ENCODE measurements at places on chromosomes 1 and 21.

- DNase-seq = peak; percentile 64
Measured at GRCh38 chr1:32201011-32201855, 838 bp downstream of the CCDC28B start.

DNA sequence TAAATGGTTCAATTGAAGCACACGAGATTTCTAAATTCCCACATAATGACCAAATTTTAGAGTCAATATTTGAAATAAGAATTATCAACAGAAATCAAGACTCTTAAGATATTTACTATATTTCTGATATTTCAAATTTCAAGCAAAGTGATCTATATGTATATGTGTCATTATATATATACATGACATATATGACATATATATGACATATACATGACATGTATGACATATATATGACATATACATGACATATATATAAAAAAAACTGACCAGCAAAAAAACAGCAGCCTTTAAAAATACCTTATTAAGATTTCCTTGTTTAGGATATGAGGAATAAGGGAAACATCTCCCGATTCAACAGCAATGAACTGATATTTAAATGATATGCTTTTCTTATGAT lies 266.2 kb downstream of the FAF1 start:
- no peak for DNase-seq

GRCh38 chr21:25537174-25537573 lies 70.1 kb downstream of the MRPL39 start:
- DNase-seq = no peak

DNA sequence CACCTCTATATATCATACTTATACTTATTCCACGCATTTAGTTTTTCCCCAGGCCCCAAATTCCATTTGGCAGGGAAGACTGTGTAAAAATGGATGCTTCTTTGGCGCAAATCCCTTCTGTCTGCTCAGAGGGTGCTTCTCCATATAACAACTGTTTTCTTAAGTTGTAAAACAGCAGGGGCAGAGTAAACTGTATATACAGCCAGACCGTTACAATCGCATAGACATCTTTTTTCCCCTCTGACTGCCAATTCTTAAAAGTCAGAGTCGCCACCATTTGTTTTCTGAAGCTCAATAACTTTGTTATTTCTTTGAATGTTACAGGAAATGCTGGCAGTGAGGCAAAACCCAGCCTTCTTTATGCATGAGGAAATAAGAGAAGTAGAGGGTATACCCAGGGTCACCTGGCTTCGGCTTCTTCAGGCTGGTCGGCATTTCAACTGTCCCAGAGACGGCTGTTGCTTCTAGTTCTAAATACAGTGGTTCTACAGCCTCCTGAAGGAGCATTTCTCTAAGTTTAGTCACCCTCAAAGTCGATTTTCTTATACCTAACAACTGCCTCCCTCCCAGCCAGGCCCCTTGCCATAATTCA lies 188.4 kb downstream of the CLIC6 start:
- DNase-seq = no peak

GRCh38 chr1:199335496-199335895 lies 692.0 kb upstream of the NR5A2 start:
- DNase-seq = no peak

Data from stimulated activated CD8-positive, alpha-beta memory T cell treated with anti-CD3 and anti-CD28 coated beads, Interleukin-15, amount 100 ng/mL, for 4 hours (primary cell).